ENCODE measurements at places on chromosomes 6 and 20. TPM values are rescaled to one million over a fixed set of nuclear protein-coding genes. Genes with fewer than 3 reads are reported as not detected.

Gene MTG2
- 23.6 TPM for total RNA-seq

Gene TMC2
- not detected for total RNA-seq

Gene DSP
- total RNA-seq = 1.6 TPM

Gene ENPP5
- 0.51 TPM for total RNA-seq

Gene ULBP3
- total RNA-seq = 7.1 TPM

Gene PRDM1
- total RNA-seq = 0.51 TPM
